MV-4-11 (cell line): ENCODE measurements at places on chromosomes 1 and 21.

GRCh38 chr1:165496501-165496900, 47.3 kb upstream of the LRRC52 start:
- DNase-seq = no peak

DNA sequence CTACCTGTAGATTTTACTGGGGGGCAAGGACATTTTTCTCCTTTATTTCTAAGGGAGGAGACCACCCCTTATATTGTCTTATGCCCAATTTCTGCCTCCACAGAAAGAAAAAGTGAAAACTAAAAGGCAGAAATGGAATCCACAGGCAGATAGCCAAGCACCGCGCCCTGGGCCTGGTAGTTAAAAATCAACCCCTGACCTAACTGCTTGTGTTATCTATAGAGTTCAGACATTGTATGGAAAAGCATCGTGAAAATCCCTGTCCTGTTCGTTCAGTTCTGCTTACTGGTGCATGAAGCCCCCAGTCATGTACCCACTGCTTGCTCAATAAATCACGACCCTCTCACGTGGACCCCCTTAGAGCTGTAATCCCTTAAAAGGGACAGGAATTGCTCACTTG, 33.7 kb upstream of the IL6R start:
- no peak for DNase-seq

GRCh38 chr1:154968731-154969130, 1.8 kb downstream of the SHC1 start:
- DNase-seq = no peak

DNA sequence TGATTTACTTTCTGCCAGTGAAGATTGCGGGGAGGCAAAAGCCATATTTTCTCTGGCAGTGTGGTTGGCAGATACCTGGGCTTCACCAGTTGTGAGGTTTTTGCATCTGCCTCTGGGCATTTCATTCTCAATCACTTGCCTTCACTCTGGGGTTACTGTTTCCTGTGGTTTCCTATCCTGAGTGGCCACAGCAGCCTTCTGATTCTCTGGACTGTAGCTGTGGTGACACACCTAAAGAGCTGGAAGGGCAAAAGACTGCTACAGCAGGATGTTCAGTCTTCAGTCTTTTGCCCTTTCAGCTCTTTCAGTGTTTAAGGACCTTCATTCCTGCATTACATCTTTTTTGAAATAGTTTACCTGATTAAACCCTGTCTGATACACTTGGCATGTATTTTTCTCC, 50.5 kb upstream of the GPR52 start:
- no peak for DNase-seq

DNA sequence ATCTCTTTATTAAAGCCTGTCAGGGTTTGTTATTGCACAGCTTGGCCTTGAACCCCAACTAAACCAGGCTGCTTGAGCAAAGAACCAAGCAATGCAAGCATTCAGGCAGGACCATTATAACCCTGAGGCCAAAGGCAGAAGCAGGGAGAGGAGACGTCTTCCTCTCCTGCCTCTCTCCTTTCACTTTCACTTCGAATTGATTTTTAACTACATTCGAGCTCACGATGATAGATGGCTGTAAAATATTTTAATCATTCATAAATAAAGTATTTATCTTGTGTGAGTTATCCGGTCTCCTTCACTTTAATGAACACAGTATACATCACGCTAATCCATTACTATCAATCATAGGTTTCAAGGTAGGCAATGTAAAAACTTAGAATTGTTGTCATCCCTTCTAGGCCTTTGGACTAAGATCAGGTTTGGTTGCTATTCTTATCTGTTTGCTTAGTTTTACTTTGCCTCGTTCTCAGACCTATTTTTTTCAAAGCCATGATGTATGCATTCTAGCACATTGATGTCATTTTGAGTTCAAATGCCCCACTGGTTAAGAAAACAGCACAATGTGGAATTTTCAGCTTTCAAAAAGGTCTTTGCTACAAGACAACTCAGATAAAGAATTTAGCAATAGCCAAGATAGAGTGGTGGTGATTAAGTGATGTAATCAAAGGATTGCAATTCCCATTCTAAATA, 480.2 kb upstream of the RUNX1 start:
- peak; percentile 34 for DNase-seq

DNA sequence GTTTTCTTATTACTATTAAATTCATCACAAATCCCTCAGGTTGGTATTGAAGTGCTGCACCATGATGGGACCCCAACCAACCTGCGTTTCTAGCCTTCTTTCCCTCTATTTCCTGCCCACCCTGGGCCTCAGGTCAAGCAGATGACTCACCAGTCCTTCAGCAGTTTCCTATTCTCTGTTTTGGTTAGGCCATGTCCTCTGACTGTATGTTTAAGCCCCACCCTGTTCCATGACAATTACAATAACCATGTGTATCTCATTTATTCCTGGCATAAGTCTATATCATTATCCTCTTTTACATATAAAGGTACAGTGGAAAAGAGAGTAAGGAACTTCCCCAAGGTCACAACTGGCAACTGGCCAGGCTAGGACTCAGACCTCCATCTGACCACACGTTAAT, 5.3 kb upstream of the FAM78B start:
- DNase-seq = no peak

DNA sequence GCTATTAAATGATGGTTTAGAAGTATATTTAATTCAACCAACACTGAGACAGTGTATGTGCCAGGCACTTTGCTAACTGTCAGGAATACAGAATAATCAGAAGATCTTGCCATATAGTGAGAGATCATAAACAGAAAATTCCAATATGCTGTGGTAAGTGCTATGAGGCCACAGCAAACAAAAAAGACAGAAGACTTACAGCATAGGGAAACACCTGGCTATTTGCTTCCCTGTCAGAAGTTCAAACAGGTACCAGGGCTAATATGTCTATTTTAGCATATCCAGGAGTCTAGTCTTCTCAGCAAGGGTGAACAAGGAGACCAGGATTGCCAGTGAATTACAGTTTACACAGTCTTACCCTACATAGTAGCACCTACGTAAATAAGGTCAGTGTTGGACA, 30.4 kb downstream of the TRIT1 start:
- DNase-seq = no peak

- DNase-seq = no peak
These were observed 31.2 kb upstream of the CFAP126 start for GRCh38 chr1:161398900-161399256.
